Fibroblast of villous mesenchyme (primary cell): ENCODE measurements at places on chromosomes 7 and 10. TPM values are rescaled to one million over a fixed set of nuclear protein-coding genes. Genes with fewer than 3 reads are reported as not detected.
A peak's percentile ranks its signal among the peaks of the same experiment; 100 is the strongest.

TFAM gene
- 18.0 and 26.3 TPM in 2 replicates for total RNA-seq

DNA sequence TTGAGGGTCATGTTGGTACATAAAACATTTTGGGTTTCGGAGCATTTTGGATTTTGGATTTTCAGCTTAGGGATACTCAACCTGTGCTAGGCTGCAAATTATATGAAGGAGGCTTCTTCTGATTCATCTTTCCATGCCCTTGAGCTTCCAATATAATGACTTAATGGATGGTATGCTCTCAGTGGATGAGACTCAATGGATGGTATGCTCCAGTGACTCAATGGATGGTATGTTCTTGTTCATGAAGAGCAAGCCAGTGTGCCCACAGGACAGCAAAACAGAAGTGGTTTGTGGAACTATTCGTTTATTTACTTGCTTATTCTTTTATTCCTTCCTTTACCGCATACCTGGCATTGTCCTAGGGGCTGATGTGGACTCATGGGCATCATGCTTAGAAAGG lies 969.6 kb downstream of the LRMDA start:
- no peak for DNase-seq

DNA sequence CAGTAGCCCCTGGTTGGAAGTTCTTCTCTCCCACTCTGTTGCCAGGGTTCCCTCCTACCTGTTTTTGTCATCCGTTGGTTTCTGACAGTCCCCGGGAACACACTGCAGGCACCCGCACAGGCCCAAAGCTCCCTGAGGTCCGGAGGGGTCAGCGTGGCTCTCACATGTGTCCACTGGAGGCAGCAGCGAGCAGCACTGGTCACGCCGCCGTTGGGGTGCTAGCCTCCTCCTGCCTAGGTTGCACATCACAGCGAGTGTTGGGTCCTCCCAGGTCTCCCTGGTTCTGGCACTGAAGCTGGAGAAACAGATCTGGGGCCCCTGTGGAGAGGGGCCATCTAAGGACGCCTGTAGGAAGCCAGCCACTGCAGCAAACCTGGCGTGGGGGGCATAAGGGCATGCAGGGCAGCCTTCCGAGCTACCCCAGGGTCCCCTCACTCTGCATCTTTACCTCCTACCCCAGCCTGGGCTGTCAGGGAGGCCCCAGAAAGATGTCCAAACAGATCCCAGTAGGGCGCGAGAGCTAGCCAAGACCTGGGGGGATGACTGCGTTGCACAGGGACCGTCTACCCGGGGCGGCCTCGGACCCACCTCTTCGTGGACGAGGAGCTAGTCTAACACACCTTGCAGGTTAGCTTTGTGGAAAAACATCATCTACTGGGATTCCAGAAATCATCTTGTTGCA lies 28.9 kb downstream of the LRRC27 start:
- no peak for DNase-seq

DNA sequence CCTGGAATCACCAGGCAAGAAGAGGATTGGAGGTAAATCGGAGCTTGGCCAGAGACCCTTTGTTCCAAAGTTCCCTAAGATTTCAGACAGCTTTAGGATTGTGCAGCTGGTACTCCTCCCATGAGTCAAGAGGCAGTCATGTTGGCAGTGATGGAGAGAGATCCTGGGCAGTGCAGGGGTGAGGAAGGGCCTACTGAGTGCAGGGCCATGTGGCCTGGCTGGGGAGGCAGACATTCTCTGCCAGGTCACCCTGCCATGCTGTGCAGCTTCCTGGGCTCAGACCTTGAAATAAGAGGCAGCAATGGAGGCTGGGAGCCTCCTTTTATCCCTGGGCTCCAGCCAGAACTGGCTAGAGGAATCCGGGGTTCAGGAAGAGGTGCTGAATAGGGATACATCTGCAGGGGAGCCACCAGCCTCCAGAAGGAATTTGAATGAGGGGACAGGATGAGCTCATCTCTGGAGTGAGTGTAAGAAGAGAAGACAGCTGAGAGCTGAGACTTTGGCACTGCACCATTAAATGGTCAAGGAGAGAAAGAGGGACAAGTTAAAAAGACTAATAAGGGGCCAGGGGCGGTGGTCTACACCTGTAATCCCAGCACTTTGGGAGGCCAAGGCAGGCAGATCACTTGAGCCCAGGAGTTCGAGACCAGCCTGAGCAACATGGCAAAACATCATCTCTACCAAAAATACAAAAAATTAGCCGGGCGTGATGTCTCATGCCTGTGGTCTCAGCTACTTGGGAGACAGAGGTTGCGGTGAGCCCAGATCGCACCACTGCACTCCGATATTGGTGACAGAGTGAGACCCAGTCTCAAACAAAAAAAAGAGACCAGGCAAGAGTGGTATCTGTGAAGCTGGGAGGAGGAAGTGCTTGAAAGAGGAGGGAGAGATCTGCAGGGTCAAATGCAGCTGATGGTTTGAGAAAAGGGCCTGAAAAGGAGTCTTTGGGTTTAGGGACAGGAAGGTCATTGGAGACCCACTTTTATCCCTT lies 12.0 kb downstream of the SFTPD start:
- DNase-seq: no peak

DNA sequence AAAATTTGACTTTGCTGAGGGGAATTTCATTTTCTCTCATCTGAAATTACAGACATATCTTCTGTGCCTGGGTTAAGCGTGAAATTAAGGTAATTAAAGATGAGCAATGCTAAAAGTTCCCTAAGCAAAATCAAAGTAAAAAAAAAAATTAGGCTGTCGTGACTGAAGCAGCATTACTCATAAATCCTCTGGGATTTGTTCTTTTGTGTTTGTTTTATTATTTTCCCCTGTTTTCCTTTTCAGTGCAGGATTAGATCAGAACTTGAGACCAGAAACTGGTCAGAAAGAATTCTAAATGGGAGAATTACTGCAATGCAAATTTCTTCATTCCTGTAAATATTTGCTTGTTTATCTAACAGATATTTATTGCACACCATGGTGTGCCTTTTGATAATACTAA lies 141.4 kb upstream of the BET1 start:
- DNase-seq: peak; percentile 57

DNA sequence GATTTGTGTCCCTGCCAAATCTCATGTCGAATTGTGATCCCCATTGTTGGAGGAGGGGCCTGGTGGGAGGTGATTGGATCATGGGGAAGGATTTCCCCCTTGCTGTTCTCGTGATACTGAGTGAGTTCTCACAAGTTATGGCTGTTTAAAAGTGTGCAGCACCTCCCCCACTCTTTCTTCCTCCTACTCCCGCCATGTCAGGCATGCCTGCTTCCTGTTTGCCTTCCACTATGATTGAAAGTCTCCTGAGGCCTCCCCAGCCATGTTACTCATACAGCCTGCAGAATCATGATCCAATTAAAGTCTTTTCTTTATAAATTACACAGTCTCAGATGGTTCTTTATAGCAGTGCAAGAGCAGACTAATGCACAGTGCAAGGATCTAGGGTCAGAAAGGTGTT lies 75.4 kb downstream of the CALD1 start:
- DNase-seq: no peak

GRCh38 chr7:156474241-156474743 lies 166.3 kb upstream of the RNF32 start:
- peak; percentile 47 for DNase-seq

STOX1 gene
- total RNA-seq: under 0.01 TPM in 2 replicates

- DNase-seq: no peak
These were observed 1.6 kb downstream of the DENND11 start for GRCh38 chr7:141700296-141700847.
